ENCODE measurements at places on chromosomes 7 and 10.

DNA sequence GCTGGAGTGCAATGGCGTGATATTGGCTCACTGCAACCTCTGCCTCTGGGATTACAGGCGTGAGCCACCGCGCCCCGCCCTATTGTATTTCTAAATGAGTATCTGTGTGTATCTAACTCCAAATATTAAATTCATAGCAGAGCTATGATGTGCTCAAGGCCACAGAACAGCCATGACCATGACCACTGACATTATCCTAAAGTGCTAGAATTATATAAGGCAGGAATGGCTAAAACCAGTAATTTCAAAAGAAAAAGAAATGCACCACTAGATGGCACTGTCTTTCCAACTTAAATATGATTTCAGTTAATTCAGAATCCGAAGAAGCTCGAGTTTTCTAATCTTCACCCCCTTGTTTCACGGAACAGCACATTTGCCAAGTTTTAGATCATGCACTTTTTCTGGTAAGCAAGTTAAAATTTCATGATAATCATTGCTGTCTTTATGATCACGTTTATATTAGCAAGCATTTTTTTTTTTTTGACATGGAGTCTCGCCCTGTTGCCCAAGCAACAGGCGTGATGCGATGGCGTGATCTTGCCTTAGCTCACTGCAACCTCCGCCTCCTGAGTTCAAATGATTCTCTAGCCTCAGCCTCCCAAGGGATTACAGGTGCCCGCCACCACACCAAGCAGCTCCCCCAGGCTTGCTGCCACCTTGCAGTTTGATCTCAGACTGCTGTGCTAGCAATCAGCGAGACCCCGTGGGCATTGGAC, 65.3 kb downstream of the OR13A1 start:
- no peak for DNase-seq

GRCh38 chr7:144991041-144991440, 155.2 kb upstream of the TPK1 start:
- DNase-seq = no peak

GRCh38 chr10:132591166-132591971, 53.8 kb downstream of the INPP5A start:
- DNase-seq = peak; percentile 82

DNA sequence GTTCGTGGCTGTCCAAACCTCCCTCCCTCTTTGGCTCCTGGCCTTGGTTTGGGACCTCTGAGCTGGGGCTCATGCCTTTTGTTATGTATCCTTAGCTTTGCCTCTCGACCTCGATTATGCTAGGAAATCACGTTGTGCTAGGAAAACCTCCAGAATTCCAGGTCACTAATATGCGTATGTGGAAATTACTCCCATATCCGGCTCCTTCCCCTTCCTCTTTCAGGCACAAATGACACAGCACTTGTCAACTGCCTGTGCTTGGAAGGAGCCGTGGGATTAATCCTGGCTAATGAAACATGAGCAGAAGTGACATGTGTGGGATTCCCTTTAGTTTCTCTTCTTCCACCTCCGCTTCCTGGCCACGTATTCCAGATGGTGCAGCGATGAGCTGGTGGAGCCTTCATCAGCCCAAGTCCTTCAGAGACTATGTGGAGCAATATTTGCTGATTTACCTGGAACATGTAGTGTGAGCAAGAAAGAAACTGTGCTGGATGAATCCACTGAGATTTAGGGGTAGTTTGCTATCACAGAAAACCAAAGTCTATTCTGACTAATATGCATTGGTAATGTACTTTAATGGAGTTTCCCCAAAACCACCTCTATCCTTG, 149.2 kb downstream of the REEP3 start:
- no peak for DNase-seq

- DNase-seq = no peak
These were observed 84.9 kb upstream of the MKI67 start for GRCh38 chr10:128211064-128211504.

- no peak for DNase-seq
These were observed 48.2 kb downstream of the SMURF1 start for GRCh38 chr7:99095698-99096097.

DNA sequence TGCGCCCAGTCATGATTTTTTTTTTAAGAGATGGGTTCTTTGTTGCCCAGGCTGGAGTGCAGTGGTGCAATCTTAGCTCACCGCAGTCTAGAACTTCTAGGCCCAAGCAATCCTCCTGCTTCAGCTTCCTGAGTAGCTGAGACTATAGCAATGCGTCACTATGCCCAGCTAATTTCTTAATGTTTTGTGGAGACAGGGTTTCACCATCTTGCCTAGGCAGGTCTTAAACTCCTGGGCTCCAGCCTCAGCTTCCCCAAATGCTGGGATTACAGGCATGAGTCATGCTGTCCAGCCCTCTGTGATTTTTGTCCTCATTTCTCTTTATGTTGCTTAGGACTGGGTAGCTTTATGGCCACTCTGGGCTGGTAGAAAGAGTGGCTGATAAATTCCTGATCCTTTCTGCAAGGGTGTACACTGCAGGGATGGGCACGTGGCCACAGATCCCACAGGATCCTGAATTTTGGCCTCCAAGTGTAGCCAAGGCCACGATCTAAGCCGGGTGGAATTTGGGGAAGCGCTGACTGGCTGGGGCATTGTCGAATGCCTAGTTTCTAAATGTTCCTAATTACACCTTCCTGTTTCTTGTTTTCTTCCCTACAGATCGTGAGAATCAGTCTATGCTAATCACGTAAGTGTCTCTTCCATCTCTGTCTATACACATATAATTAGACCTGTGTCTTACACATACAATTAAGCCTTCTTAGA, 24.1 kb upstream of the MYH16 start:
- no peak for DNase-seq

DNA sequence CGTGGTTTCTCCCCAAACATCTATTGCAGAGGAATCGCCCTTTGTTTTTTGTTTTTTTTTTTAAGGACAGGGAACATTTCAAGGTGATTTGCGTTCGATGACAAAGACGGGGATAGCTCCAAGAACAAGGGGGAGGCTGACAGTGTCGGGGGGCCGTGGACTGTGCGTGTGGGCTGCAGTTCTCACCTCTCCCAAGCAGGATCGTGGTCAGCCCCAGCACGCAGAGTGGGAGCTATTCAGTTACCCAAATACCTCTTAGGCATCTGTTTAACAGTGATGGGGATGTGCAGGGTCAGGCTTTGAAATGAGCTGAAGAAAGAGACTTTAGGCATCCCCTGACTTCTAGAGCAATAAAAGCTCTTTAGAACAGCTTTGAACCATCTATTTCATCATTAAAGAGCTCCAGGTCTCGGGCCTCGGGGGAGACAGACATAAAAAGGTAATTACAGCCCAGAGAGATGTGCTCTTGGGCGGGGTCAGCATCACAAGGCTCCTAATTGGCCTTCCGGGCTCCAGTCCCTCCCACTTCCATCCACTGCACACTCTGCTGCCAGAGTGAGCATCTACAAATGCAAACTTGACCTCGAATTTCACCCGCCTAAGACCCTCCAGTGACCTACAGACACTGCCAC, 97.3 kb downstream of the MYL10 start:
- DNase-seq = no peak

GRCh38 chr7:107269790-107270189, 101.0 kb downstream of the HBP1 start:
- DNase-seq = no peak

GRCh38 chr10:113961182-113962031, 82.3 kb upstream of the ADRB1 start:
- DNase-seq = no peak
